ENCODE measurements at places on chromosomes 1 and 21. TPM values are rescaled to one million over a fixed set of nuclear protein-coding genes. Genes with fewer than 3 reads are reported as not detected.

Gene RGS13
- total RNA-seq = not detected

Gene RIPPLY3
- not detected for total RNA-seq

Gene TMEM240
- total RNA-seq = 5.5 TPM

Gene TMOD4
- 0.29 TPM for total RNA-seq

Gene FOXE3
- total RNA-seq = not detected

Gene PIK3CD
- total RNA-seq = 6.3 TPM

Gene RIIAD1
- not detected for total RNA-seq

Gene CFHR1
- not detected for total RNA-seq

Gene SHISAL2A
- not detected for total RNA-seq

Gene MNDA
- not detected for total RNA-seq

Gene KCNA3
- 3.5 TPM for total RNA-seq

Gene IVL
- total RNA-seq = not detected

Gene FCGR1A
- total RNA-seq = not detected

Gene KIAA1614
- total RNA-seq = 9.6 TPM

Gene MYCL
- 0.15 TPM for total RNA-seq

Gene ARTN
- 0.29 TPM for total RNA-seq

Gene SLC44A3
- total RNA-seq = 3.1 TPM

Gene CFH
- 128 TPM for total RNA-seq

Gene NEGR1
- total RNA-seq = 3.6 TPM

Gene RNF186
- not detected for total RNA-seq

Gene LMX1A
- total RNA-seq = not detected

Gene RGSL1
- total RNA-seq = not detected

Gene B3GALT5
- total RNA-seq = 0.15 TPM

Gene SLFNL1
- 0.66 TPM for total RNA-seq

Gene LRRC8C
- total RNA-seq = 8.3 TPM

Gene OR2T29
- not detected for total RNA-seq

Gene CD53
- not detected for total RNA-seq

Gene KCNQ4
- under 0.01 TPM for total RNA-seq

Gene TMEM81
- total RNA-seq = 1.5 TPM

Gene FCER1G
- total RNA-seq = not detected

Gene ATP1A2
- total RNA-seq = 0.58 TPM

Gene KRTAP19-7
- not detected for total RNA-seq

Gene TMEM222
- total RNA-seq = 37.4 TPM

Gene INSRR
- total RNA-seq = not detected

Gene DNALI1
- total RNA-seq = 5.5 TPM

Gene AURKAIP1
- total RNA-seq = 137 TPM

Gene NES
- 110 TPM for total RNA-seq

Gene CFHR3
- not detected for total RNA-seq

Gene CLCA4
- total RNA-seq = not detected

Gene ADAMTS4
- total RNA-seq = 2.3 TPM

Gene FCRL6
- total RNA-seq = not detected

Gene FGR
- 0.17 TPM for total RNA-seq

Gene MYOM3
- not detected for total RNA-seq

Gene EFNA1
- total RNA-seq = 0.17 TPM

Gene OR6K3
- not detected for total RNA-seq

Gene CD1D
- total RNA-seq = not detected
